Stimulated activated CD4-positive, alpha-beta T cell treated with anti-CD3 and anti-CD28 coated beads, TNF-alpha, amount 100 ng/mL, for 4 hours (primary cell): ENCODE measurements at places on chromosomes 12 and 14.
A peak's percentile ranks its signal among the peaks of the same experiment; 100 is the strongest.

DNA sequence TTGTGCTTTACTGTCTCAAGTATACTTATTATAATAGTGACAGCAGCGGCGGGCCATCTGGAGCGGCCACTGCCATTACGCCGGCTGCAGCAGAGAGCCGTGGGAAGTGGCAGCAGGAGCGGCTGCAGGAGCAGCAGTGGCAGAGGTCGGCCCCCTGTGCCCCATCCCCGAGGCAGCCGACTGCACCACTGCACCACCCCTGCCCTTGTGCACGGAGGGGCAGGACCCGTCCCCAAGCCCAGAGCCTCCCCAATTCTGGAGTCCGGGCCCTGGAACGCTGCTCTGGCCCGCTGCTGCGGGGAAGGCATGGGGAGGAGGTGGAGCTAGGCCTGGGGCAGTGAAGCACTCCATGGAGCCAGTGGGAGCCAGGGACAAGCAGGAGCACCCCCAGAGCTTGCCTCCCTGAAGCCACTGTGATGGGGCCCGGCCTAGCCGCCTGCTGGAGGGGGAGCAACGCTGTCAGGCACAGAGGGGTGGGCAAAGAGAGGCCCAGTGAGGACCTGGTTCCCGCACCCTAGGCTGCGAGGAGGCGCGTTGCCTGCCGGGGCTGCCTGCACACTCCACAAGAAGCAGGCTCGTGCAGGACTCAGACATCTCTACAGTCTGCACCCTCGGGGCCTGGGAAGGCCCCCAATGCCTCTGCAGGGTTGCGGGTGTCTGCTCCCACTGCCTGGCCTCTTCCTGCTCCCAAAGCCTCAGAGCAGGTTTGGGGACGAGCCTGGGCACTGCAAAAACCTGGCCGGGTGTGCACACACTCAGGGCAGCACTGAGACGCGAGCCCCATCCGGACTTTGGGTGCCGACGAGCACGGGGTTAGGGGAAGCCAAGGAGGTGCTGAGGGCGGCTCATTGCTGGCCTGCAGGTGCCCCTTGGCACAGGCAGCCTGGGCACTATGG, 74.2 kb upstream of the RASSF8 start:
- no peak for DNase-seq

DNA sequence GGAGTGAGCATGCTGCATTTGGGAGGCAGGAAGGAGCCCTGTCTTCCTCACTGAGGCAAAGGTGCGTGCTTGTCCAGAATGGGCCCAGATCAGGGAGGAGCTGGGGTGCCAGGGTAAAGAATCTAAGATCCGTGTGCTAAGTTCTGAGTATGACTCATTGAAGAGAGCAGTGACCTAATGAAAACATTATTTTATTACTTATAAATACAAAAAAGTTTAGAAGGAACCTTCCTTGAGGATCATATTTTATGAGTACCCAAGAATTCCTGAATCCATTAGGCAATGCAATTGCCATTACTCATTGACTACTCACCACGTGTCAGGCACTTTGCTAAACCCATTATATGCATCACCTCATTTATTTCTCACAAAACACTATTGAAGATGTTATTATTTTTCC, 264.7 kb downstream of the EGLN3 start:
- no peak for DNase-seq

DNA sequence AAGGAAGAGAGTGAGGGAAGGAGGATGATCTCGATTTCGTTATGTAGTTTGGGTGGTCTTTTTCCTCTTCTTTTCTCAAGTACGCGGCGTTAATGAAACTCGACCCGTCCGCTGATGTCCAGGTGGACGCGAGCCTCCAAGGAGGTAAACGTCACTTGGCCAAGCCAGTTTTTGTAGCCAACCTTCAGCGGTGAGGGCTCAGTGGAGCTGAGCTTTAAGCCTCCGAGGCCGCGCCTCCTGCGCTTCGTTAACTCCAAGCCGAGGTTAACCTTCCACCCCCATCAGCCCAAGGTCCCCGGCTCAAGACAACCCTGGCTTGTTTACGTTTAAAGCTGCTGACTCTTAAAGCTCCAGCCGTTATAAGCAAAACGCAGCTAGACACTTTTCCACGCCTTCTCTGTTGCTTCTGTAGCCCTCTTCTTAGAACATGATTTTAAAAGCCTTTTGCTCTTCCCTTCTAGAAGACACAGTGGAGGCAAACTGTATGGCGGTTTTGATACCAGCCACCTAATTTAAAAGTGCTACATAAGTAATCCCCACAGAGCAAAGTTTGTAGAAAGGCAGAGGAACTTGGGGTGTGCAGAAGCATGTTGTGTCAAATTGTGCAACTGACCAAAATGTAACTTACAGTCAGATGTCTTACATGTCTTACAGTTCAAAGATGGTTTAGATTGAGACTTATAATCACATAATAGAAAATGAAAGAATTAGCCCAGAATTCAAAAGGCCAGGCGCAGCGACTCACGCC, 923 bp upstream of the ITPR2 start:
- peak; percentile 8 for DNase-seq

DNA sequence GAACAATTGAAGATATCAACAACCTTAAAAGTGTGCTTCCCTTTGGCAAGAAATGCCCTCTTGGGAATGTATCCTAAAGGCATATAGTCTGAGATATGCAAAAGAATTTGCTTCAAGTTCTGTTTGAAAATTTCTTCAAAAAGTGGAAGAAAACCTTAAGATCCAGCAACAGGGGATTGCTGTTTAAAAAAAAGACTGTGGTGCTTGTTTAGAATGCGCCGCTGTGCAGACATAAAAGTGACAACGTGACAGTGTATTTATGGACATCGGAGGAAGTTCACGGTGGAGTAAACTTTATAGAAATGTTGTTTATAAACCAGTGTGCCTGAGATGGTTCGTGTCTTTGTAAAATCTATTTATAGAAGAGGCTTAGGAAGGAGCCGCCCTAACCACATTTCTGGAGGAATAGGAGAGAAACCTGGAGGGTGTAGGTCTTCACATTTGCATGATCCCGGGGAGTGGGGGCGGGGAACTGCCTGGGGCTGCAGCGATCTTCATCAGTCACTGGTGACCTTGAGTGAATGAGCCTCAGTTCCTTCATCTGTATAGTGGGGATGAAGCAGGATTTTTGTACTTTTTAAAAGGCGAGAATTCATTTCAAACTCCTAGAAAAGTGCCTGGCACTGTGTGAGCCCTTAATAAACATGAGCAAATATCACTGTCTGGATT, 27.5 kb downstream of the ADGRD1 start:
- no peak for DNase-seq

DNA sequence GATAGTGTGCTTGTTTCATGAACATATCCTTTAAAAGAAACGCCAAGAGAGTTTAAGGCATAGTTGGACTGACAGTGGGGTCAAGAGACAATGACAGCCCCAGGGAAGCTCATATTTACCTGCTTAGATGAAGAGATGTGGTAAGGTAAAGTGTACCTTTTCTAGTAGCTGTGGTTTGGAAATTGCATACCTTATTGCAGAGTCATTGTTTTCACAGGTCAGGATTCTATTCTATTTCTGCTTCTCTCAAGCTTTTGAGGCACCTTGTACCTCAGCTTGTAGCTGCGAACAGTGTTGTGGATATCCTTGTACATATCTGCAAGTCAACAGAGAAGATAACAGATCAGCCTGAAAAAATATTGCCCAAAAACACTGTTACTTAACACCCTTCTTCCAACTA, 47.7 kb downstream of the ATP6V1D start:
- no peak for DNase-seq

GRCh38 chr14:96162741-96163140, 41.9 kb upstream of the BDKRB2 start:
- DNase-seq: no peak

- no peak for DNase-seq
These were observed 617 bp upstream of the MGP start for GRCh38 chr12:14886271-14886670.

- DNase-seq: no peak
These were observed 132.1 kb downstream of the AACS start for GRCh38 chr12:125197326-125197725.

GRCh38 chr12:47574252-47575021, 131.4 kb downstream of the RPAP3 start:
- no peak for DNase-seq

DNA sequence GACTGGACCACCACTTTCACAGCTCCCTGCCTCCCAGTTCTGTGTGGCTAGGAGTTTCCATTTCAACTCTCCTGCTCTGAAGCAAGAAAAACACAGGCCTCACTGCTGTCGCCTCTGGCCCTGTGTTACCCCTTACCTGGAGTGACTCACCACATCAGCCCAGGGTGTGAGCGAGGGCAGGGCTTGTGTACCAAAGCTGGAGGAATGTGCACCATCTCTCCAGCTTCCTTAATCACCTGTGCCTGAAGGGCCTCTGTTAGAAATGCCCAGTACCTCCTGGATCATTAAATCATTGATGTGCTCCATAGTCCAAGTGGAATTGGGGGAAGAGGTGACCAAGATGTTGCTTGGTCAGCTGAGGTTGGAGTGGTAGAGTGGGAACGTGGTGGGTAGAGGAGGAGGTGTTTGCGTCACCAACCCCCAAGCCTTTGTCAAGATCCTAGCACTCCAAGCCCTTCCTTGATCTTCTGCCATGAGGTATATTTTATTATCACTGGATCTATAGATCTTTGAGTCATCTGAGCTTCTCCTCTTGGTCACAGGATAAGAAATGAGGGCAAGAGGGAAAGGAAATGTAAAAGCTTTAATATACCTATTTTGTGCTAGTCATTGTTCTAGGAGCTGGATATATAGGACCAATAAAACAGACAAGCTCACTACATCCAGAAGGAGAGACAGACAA, 51.3 kb downstream of the SSPN start:
- no peak for DNase-seq

- DNase-seq: no peak
These were observed 234.0 kb downstream of the ETNK1 start for GRCh38 chr12:22858849-22859570.

GRCh38 chr12:116977465-116978380, 67.0 kb downstream of the FBXW8 start:
- DNase-seq: no peak

GRCh38 chr14:91327250-91327595, 82.7 kb upstream of the GPR68 start:
- no peak for DNase-seq

DNA sequence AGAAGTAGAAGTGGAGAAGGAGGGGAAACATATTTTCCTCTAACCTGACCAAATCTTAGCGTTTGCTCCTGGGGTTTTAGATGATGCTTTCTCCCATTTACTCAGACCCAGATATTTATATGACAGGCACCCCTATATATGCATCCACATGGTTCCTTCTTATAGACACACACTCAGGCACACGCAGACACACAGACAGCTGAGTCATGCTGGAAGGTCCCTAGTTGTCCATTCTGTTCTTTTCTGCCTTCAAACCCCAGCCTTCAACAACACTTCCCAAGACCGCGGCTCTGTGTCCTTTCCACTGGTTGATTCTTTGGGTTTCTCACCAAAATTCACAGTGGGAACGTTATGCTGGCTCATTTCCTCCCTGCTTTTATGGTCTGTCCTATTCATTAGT, 52.1 kb downstream of the HSPB8 start:
- DNase-seq: no peak

DNA sequence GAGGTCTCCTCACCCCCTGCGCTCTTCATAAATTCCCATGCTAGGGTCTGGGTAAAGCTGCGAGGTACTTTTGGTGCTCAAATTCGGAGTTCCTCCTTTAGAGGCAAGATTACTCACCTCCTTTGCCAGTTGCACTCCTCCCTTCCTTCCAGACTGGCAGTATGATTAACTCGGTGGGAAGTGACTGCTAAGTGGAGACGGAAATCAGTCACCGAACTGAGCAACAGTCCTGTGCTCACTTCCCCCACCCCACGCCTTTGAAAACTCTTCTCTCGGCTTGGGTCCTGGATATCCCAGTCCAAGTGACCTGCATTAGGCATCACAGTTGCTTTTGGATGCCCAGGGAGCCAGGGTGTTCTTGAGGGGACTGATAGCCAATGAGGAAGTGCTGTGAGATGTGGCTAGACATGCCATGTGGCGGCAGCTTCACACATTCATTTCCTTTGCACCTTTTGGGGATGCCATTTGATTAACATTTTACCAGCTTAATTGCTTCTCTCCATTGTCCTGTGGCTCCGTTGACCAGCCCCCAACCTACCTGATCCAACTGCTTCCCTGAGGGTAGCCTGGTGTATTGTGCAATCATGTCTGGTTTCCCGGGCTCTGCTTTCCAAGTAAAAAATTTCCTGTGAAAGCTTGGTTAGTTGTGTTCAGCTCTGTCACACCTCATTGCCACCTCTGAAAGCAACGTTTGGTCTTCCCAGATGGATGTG, 840 bp downstream of the PNP start:
- DNase-seq: peak; percentile 30

DNA sequence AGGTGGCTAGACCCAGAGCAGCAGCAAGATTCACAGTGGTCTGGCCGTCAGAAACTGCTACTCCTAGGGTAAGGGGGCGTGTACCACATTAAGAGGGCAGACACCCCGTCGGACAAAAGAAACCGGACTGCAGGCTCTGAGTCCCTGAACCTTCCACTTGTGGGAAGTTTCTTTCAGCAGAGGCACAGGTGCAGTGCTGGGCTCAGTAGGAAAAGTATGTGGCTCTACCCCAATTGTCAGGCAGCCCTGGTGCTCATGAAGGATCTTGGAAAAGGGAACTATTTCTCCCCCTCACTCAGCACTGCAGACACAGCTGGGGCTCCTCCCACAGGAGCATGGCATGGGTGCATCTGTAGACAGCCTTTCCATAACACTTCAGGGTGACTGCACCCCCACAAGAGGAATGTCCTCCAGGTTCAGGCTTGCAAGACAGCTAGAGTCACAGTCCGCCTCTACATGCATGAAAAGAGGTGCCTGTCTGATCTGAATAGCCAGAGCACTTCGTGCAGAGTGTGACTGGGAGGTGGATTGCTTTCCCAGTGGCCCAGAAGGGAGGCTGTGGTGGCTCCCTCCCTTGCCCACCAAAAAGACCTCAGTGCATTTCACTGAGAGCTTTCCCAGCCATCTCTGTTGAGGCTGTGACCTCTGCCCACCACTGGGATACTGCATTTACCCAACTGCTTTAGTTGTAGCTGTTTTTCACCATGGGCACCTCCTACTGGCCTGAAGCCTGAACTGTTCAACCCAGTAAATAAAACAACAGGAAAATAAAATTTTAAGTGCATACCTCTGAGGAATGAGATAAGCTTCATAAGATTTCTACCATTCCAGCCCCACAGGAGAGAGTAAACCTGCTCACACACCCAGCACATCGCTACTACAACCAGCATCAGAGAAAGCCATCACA, 14.2 kb downstream of the CEP128 start:
- no peak for DNase-seq

DNA sequence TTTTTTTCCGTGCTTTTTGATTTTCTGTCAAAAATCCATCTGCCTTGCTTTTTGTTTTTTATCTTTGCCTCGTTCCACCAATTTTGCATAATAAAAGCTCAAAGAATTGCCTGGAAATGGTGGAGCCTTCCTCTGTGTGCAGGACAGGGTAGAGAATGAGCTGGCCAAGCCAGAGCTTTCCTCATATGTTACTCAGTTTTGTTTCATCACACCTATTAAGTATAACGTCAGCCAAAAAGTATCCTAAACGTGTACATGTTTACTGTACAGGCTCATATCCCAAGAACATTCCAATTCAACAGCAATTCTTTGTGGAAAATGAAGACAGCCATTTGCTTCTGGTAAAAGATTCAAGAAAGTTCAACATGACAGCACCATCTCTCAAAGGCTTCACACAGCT, 191.2 kb upstream of the LMNTD1 start:
- DNase-seq: no peak

- no peak for DNase-seq
These were observed 209.0 kb downstream of the TMTC3 start for GRCh38 chr12:88351146-88351545.
